Vagina (tissue), 2 donors: ENCODE measurements at places on chromosomes 2 and 18.

DNA sequence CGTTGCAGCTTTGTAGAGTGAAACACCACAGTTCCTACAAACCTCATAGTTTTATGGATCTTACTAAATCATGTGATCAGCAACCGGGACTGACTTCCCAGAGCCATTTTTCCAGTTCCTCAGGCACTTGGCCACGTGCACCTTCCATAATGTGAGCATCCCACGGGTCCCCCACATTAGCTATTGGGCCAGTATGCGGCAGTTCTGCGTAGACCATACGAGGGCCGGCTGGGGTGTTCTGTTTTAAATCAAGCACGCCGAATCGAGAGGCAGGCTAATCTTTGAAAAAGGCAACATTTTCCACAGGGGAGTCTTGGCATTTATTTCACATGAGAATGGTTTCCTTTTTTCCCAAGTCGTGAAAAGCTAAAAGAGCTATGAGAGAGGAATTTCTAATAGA, 135.6 kb upstream of the CCDC195 start:
- no peak for DNase-seq

- no peak for DNase-seq
Observed at GRCh38 chr18:38444971-38445803, 879.6 kb upstream of the CELF4 start.

DNA sequence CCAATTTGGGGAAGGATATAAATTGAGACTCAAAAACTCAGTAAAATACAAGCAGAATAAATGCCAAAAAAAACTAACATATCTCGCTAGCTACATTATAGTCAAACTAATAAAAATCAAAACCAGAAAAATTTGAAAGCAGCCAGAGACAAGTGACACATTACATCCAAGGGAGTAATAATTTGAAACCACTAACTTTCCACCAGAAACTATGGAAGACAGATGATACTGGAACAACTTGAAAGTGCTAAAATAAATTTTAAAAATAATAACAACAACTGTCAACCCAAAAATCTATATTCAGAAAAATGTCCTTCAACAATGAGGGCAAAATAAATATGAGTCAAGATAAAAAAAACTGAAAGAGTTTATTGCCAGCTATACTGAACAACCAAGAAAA, 110.7 kb downstream of the EVA1A start:
- DNase-seq: no peak

GRCh38 chr2:38406597-38407110, 29.6 kb upstream of the ATL2 start:
- no peak for DNase-seq

- no peak for DNase-seq
Observed at GRCh38 chr2:128269063-128269989, 49.3 kb downstream of the HS6ST1 start.

DNA sequence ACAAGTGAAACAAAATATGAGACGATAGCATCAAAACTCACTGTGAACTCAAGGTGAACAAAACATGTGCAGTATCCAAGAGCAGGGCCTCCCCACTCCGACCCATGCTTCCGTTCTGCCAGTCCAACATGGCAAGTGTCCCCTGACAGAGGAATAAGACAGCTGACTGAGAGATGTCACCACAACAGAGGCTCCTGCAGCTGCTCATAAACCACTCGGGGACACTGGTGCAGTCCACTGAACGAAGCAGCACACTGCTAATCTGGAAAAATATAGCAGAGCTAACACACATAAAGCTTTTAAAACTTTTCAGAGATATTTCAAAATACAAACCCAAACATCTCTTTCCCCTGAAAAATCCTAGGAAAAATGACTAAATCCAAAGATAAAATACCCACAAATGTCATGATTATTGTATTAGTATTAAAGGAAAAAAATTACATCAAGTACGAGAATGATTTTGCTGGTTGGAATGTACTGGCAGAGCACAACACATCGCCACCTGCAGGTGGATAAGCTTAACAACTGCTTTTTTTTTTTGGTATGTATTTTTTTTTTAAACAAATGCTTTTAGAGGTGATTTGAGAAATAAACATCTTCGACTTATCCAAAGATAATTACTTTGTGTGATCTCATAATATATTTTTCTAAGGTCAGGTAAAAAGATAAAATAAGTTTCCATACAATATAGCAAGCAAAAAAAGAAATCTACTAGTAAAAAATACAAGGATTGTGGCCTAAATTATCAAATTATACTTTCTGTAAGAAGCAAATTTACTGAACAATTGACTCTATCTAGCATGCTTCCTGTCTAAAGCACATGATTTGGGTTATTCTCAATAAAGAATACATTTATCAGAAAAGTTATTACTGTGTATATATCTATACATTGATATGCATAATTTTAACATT, 18.6 kb downstream of the THADA start:
- DNase-seq: no peak

DNA sequence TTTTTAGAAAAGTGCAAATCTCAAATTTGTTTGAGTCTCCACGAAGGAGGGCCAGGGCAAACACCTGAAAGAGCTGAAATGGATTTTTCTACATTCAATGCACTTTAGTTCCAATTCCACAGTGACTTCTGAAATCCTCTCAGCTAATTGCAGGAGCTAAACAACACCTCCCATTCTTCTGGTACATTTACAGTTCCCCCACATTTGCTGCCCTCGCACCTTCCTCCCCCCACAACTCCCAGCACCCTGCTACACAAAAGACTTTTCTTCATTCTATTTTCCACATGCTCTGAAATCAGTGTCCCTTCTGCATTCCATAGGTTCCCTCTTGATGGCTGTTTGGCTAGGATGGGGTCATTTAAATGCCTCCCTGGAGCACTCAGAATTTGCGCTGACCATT, 5.9 kb upstream of the NPAS2 start:
- DNase-seq: no peak

- DNase-seq: no peak
Observed at GRCh38 chr2:96730212-96730611, 9.7 kb downstream of the LMAN2L start.

- no peak for DNase-seq
Observed at GRCh38 chr18:40414155-40414754, 1540.8 kb upstream of the PIK3C3 start.

DNA sequence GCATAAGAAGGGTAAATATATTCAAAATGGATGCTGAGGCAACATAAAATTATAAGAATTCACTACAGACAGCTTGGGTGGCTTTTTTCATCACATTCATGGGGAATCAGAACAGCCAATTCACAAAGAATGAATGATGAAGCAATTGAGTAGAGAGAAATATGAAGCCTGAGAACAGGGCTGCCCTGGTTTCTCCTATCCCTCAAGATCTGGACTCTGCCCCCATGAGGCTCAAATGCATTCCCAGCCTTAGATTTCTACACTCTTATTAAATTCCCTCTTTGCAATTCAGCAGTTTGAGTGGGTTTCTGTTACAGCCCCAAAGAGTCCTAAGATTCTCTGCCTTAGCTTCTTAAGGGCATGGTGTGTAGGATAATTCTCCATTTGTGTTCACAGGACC, 172.5 kb downstream of the MAIP1 start:
- no peak for DNase-seq

DNA sequence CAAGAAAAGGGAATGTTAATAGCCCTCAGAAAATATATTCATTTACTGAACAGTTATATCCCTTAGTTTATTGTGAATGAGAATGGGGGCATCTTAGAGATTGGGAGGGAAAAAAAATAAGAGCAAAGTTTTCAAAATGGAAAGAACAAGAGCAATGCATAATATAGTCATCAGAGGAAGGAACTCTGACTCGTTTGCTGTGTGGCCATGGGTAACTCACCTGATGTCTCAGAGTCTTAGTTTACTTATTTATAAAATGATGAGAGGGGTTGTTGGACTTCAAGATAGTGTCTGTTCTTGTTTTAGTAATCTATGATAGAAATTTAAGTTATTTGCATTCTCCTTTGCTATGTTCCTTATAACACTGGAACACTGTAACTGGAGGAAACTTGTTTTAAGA, 70.7 kb downstream of the EML4 start:
- no peak for DNase-seq

- no peak for DNase-seq
Observed at GRCh38 chr18:60984510-60984909, 348.7 kb upstream of the CDH20 start.

DNA sequence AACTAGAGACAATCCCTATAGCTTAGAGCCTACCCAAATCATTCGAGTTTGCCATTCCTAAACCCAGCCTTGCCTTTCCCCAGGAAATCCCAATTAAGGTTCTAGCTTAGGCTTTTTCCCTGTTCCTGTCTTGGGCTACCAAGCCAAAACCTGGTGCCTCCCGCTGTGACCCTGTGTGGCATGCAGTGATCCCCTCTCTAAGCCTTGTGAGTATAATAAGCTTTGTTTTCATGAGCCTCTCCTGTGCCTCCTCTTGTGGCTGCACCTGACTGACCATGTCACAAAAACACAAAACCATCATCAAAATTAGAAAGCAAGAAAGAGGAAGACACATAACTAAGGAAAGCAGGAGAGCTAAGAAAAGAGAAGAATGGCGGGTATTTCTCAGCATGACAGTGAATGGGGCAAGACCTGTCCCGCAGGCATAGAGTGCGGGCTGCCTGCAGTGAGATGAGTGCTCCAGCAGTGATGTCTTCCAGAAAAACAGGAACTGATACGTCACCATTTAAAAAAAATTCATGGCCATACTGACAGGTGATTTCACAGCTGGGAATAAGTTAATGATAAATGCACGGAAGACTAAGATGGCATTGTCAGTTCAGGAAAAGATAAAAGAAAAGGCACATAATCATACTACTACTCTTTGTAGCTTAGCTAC, 9.2 kb upstream of the PAIP2B start:
- no peak for DNase-seq

DNA sequence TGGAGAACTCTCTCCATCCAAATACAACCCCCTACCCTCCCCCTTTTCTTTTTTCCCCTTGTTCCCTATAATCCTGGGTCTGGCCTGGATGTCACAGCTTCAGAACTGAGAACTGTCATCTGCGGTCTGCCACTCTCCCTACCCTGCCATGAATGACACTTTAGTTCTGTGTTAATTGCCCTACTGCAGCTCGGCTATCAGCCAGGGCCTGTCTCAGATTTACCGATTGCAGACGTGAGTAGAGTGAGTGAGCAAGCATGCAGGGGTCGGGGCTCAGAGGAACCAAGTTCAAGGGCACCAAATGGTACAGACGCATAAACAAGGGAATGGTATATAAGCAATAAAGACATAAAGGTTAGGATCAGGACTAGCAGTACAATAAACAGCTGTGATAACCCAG, 967.8 kb downstream of the BCL11A start:
- no peak for DNase-seq

- DNase-seq: no peak
Observed at GRCh38 chr18:10847907-10848306, 301.5 kb downstream of the PIEZO2 start.

DNA sequence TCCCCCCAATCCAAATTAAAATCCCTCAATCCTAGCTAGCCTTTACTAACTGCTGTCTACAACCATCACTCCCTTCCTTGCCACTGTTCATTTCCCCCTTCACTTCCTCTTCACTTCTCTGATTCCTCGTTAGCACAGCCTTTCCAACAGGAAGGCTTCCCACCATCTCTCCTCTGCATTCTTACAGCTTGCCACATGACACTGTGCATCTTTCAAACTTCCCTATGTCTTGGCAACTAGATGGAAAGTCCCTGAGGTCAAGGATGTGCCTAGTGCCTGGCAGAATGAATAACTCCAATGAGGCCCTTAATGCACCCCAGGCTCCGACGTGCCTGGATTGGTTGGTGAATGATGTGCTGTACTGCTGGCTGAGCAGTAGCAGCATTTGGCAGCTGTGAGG, 15.2 kb downstream of the SAP130 start:
- DNase-seq: no peak

DNA sequence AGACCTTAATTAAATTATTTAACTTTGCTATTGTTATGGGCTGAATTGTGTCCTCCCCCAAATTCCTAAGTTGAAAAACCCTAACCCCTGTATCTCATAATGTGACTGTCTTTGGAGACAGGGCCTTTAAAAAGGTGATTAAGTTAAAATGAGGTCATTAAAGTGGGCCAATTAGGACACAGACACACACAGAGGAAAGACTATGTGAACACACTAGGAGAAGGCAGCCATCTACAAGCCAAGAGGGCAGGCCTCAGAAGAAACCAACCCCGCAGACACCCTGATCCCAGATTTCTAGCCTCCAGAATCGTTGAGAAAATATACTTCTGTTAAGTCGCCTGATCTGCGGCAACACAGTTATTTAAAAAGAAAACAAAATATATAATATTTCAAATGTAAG, 6.4 kb downstream of the STK17B start:
- DNase-seq: no peak

DNA sequence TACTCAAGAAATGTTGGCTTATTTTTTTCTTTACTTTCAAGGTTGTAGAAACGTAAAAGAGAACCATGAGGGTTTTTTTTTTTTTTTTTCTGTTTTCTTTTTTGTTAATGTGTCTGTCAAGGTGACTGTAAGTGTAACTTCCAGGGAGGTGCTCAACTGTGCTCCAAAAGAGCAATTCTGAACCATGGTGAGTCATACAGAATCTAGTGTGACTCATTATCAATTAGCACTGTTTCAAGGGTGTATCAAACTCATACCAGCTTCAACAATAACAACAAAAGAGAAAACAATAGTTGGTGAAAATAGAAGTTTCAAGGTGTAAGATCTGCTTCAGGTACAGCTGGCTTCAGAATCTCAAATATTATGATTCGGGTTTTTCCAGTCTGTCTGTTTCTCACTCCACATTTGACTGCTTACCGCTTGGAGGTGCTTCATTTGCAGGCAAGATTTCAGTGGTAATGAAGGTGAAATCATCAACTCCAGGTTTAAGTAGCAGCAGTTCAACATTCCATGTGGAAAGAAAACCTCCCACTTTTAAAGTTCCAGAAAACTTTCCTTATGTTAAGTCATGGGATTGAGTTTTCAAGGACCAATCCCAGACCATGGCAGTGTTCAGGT, 850.6 kb downstream of the CNTNAP5 start:
- DNase-seq: no peak
